ENCODE measurements at places on chromosomes 2 and 18. TPM values are rescaled to one million over a fixed set of nuclear protein-coding genes. Genes with fewer than 3 reads are reported as not detected.

The OTX1 gene
- 0.26 TPM for total RNA-seq

The MOGAT1 gene
- not detected for total RNA-seq

The FEV gene
- total RNA-seq = not detected

The KDSR gene
- 23.9 TPM for total RNA-seq

The CDH20 gene
- total RNA-seq = 0.31 TPM

Data from H7 (cell line).